ENCODE measurements at places on chromosomes 2 and 18.

- DNase-seq, result peak; percentile 42
Observed at GRCh38 chr2:181998891-181999654, 13.4 kb downstream of the PPP1R1C start.

GRCh38 chr2:71757351-71757750, 304.0 kb downstream of the DYSF start:
- no peak for DNase-seq

DNA sequence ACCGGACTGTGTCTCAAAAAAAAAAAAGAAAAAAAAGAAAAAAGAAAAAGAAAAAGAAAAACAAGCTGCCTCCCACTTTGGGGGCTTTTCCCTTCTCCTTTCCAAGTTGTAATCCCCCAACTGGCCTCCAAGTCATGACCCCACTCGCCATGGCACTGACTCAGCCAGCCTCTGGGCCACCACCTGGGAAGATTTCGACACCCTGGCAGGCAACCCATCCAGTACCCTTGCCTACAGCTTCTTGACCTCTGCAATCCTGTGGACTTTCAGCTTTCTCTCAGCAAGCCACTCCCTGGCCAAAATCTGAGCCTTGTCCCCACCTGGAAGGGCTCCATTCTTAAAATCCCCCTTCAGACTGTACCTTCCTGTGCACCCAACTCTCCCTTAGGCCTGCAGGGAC, 22.3 kb upstream of the FOSL2 start:
- DNase-seq, result no peak

- no peak for DNase-seq
Observed at GRCh38 chr18:23703057-23703986, 14.1 kb downstream of the LAMA3 start.

- no peak for DNase-seq
Observed at GRCh38 chr2:38666556-38666910, 619 bp downstream of the GALM start.

GRCh38 chr2:100755441-100755840, 64.5 kb upstream of the NPAS2 start:
- no peak for DNase-seq

DNA sequence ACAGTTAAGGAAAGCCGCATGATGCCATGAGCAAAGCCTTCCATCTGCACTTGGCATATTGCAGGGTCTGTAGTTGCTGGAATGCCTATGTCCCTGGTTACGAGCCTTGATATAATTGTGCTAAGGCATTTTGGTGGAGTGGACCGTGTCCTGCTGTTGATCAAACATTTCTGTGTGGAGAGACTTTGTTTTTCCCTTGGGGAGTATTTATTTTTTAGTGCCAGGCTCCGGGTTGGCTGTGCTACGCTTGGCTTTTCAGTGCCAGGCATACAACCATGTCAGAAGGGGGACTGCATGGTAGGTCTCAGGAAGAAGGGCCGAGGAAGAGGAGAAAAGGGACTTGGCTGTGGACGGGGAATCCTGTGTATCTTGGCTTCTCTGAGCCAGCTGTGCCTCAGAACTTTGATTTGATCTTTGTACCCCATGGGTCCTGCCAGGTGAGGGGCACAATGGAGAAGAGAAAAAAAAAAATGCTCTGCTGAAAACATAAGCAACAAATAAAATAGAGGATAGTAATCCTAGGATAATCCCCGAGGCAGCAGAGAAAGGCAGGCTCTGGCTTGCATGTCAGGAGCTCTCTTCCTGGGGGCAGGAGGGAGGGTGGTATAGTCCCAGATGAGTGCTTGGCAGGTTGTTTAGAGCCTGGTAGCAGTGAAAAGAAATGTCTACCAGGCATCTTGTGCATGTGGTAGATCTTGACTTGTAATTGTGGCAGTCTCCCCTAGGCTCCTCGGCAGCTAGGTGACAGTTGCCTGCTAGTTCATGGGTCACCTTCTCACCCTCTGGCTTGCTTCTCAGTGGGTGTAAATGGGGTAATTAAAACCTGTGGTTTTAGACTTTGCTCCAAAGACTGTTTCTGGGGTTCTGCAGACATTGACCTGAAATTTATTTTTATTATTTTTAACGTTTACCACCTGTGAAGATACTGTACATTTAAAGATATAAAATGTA, 233.0 kb downstream of the NEDD4L start:
- no peak for DNase-seq

DNA sequence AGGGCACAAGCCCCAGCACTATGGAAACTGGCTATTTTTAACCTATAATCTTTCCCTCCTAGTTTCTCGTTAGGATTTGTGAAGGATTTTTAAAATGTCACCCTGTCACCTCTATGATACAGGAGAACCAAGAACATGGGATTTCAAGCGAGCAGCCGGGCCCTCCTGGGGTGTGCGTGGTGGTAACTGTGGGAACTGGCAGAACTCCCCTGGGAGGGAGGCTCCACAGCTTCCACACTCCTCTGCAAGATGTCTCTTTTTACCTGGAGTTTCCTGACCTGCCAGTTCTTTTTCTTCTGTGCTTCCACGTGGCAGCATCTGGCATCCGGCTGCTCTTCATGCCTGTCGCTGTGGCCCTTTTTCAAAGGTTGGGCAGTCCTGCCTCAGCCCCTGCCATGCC, 386.3 kb upstream of the MYT1L start:
- DNase-seq, result no peak

DNA sequence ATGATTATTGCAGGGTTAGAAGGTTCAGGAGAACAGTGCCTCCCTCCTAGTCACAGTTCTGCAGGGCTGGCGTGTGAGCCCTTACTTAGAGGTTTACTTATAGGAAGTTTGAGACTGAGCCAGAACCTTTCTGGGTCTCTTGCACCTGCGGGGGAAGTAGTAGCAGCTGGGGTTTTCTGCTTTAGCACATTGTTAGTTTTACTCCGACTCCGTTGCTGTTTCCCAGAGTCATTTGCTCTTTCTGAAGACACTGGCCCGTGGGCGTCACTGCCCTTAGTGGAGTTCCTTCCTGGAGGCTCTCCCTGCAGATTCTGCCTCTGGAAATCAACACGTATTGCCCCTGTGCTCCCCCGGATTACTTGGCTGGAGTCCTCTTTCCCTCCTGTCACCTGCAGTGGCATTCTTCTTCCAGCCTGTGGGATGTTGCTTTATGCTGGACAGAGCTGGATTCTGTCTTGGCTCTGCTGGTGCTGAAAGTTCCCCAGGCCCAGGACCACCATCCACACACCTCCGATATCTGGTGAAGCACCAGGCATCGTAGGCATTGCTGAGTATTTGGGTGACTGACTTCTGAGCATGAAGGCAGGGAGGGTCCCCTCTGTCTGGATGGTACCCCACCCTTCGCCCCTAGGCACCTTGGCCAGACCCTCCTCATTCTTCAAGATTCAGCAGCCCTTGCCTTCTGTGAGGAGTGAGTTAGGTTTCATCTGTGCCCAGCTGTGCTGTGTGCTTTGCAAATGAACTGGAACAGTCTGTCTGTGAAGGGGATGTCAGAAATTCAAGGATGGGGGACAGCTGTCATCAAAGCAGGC, 51.7 kb downstream of the AGAP1 start:
- no peak for DNase-seq

DNA sequence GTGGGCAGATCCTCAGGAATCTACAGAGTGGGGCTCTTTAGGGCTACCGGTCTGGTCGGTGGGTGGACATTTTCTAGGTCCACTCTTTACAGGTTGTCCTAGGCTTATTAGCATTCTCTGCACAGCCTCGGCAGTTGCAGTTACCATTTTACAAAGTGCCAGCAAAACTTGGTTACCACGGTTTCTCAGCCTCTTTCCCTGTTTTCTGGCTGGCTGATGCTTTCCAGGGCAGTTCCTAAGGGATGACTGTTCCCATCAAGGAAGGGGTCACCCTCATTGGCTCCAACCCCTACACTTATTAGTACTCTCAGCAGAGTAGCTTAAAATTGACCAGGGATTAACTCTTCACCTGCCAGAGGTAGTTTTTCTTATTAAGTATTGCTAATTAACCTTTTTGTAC, 2.0 kb upstream of the AQP4 start:
- no peak for DNase-seq

- DNase-seq, result no peak
Observed at GRCh38 chr2:10234409-10235094, 68.2 kb upstream of the HPCAL1 start.

DNA sequence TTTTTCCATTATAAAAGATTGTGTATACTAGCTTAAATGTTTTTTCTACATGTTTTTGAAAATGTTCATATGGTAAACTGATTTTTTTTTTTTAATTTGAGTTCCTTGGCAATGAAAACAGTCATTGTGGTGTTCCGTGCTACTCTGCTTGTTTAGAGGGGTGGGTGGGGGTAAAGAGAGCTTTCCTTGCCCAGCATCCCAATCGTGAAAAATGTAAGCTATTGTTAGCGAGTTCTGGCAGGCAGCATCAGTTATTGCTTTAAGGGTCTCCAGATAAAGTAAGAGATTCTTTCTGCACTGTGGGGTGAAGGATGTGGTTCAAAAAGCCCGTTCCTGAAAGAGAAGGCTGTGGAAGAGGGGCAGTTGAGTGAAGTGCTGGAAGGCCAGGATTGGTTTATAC, 118.4 kb downstream of the TANC1 start:
- DNase-seq, result no peak
